Esophagus squamous epithelium (tissue), 5 donors: ENCODE measurements at places on chromosomes 1 and 21. TPM values are rescaled to one million over a fixed set of nuclear protein-coding genes. Genes with fewer than 3 reads are reported as not detected.

SHISA4 gene
- 3.3 TPM for total RNA-seq

S100A4 gene
- total RNA-seq: 71.6 TPM

ARMH1 gene
- total RNA-seq: not detected

SLC45A1 gene
- 0.13 TPM for total RNA-seq

DNA sequence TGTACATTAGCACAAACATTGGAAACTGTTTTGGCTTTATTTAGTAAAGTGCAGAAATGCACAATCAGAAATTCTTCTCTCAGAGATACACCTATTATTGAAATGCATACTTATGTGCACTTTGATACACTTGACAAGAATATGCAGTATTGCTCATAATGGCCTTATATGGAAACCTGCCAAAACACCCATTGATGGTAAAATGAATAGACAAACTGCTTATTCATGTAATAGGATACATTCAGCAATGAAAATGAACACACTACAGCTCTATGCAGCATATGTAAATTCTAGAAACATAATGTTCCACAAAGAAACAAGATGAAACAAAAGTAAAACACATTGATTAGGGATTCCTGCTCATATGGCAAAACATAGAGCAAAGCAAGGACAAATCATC, 223.9 kb downstream of the S1PR1 start:
- no peaks in the 10 kb centered on the region for H3K4me1 ChIP-seq
- no peak overlapping the region for H3K27ac ChIP-seq
- H3K27me3 ChIP-seq: no peaks in the 10 kb centered on the region
- no peak for DNase-seq
- no peak overlapping the region for H3K4me3 ChIP-seq
- H3K36me3 ChIP-seq: no peaks in the 10 kb centered on the region

DNA sequence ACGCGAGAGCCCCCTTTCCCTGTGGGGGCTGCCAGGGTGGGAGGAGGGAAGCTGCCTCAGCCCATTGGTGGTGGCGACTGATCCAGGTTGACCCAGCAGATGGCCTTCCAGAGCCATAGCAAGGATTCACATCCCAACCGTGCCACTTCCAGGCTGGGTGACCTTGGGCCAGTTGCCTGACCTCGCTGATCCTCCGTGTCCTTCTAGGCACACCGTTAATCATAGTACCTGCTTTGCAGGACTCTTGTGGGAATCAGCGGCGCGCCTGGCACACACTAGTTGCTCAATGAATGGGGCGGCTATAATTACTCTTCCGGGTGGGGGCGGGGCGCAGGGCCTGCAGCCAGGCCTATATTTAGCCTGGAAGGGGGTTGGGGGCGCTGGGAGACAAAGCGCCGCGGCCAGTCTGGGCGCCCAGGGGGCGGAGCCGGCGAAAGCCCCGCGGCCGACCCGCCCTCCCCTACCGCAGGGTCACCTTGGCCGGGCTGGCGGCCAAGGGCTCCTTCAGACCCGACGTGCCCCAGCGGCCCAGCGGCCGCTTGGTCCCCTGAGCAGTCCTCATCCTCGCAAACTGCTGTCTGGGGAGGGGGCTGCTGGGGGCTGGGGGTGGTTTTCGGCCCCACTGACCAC, 5.1 kb downstream of the HSPB7 start:
- DNase-seq: no peak
- peak overlapping the region; percentile 80 for H3K27ac ChIP-seq
- peak overlapping the region; percentile 58 for H3K4me3 ChIP-seq
- peaks cover 16% of the 10 kb centered on the region for H3K4me1 ChIP-seq
- no peaks in the 10 kb centered on the region for H3K36me3 ChIP-seq
- H3K27me3 ChIP-seq: no peaks in the 10 kb centered on the region

GRCh38 chr1:39154553-39155421, 49.7 kb upstream of the MACF1 start:
- no peak overlapping the region for H3K4me3 ChIP-seq
- H3K36me3 ChIP-seq: no peaks in the 10 kb centered on the region
- H3K27me3 ChIP-seq: no peaks in the 10 kb centered on the region
- DNase-seq: no peak

DNA sequence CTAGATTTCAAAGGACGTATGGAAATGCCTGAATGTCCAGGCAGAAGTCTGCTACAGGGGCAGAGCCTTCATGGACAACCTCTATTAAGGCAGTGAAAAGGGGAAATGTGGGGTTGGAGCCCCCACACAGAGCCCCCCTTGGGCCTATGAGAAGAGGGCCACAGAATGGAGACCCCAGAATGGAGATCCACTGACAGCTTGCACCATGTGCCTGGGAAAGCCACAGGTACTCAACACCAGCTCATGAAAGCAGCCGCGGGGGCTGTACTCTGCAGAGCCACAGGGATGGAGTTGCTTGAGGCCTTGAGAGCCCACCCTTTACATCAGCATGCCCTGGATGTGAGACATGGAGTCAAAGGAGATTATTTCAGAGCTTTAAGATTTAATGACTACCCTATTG, 108.7 kb downstream of the DMRTB1 start:
- no peaks in the 10 kb centered on the region for H3K36me3 ChIP-seq
- H3K27ac ChIP-seq: no peak overlapping the region
- DNase-seq: no peak
- H3K4me1 ChIP-seq: peaks cover 7% of the 10 kb centered on the region

GRCh38 chr1:75115654-75116053, 18.5 kb upstream of the LHX8 start:
- no peak overlapping the region for H3K27ac ChIP-seq
- no peaks in the 10 kb centered on the region for H3K4me1 ChIP-seq
- H3K4me3 ChIP-seq: no peak overlapping the region
- no peak for DNase-seq
- no peaks in the 10 kb centered on the region for H3K27me3 ChIP-seq
- no peaks in the 10 kb centered on the region for H3K36me3 ChIP-seq

DNA sequence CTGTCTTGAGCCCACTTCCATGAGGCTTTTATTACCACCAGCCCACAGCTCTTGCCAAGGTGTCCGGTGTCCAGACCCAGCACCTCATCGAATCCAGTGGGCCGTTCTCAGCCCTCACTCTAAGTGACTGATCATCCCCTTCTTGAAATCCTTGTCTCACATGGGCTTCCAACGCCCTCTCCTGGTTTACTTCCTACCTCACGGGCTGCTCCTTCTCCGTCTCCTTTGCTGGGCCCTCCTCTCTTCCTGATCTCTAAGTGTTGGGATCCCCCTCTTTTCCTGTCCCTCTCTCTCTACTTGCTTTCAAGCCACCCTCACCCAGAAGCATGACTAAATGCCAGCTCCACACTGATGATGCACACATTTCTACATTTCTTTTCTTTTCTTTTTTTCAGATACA, 9.0 kb upstream of the RHBG start:
- peaks cover 4% of the 10 kb centered on the region for H3K4me1 ChIP-seq
- H3K27ac ChIP-seq: no peak overlapping the region
- H3K27me3 ChIP-seq: no peaks in the 10 kb centered on the region
- DNase-seq: no peak
- no peaks in the 10 kb centered on the region for H3K36me3 ChIP-seq

DNA sequence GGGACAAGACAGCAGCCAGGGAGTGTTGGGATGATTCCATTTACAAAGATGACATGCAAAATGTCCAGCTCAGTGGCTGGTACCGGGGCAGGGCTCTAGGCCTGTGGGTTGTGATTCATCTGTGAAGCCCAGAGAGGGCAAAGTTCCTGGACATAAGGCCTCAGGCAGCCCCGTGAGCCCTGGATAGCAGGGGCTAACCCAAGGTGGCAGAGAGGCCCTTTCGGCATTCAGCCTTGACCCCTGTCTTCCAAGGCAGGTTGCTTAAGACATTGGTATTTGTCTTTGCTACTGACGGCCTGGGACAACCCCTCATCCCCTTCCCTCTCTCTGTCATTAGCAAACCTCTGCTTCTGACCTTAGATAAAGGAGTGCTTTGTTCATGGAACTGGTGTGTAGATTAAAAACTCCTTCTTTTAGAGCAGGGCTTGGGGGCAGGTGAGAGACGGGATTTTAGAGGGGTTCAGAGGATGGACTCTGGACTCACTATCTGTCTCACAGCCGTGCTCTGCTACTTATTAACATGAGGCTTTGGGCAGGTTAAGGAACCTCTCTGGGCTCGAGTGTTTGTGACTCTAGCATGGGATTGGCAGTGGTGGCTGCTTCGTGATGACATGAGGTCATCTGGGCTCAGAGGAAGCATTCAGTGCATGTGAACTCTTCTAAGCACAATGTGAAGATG, 36.3 kb downstream of the TMEM51 start:
- H3K36me3 ChIP-seq: no peaks in the 10 kb centered on the region
- no peaks in the 10 kb centered on the region for H3K4me1 ChIP-seq
- H3K27ac ChIP-seq: no peak overlapping the region
- H3K27me3 ChIP-seq: no peaks in the 10 kb centered on the region
